Caco-2 (cell line): ENCODE measurements at places on chromosomes 16 and 17. TPM values are rescaled to one million over a fixed set of nuclear protein-coding genes. Genes with fewer than 3 reads are reported as not detected.

Gene PRAC2
- not detected in 2 replicates for total RNA-seq

Gene SLC12A3
- total RNA-seq = 0.67 and 0.73 TPM in 2 replicates

Gene STAT5B
- 41.4 and 46.9 TPM in 2 replicates for total RNA-seq

Gene KIF2B
- total RNA-seq = not detected in 2 replicates

Gene TSPAN10
- total RNA-seq = 4.0 and 4.1 TPM in 2 replicates

Gene ERN2
- total RNA-seq = not detected in 2 replicates

Gene ZMYND15
- 2.2 and 3.5 TPM in 2 replicates for total RNA-seq

Gene CCL1
- total RNA-seq = not detected in 2 replicates

Gene TBC1D3H
- not detected in 2 replicates for total RNA-seq

Gene CYB5B
- total RNA-seq = 355 TPM in 2 replicates

Gene MT2A
- 4.3 and 10.5 TPM in 2 replicates for total RNA-seq

Gene OTOP3
- not detected in 2 replicates for total RNA-seq

Gene CCL7
- total RNA-seq = not detected in 2 replicates

Gene OMG
- not detected in 2 replicates for total RNA-seq

Gene PRKCB
- not detected in 2 replicates for total RNA-seq

Gene PTX4
- total RNA-seq = not detected in 2 replicates

Gene CNTNAP4
- total RNA-seq = not detected in 2 replicates

Gene SPATA22
- not detected in 2 replicates for total RNA-seq
